Fibroblast of villous mesenchyme (primary cell): ENCODE measurements at places on chromosomes 6 and 20. TPM values are rescaled to one million over a fixed set of nuclear protein-coding genes. Genes with fewer than 3 reads are reported as not detected.
A peak's percentile ranks its signal among the peaks of the same experiment; 100 is the strongest.

Gene COL20A1
- under 0.01 TPM in 1 of 2 replicates, not detected in the other for total RNA-seq

Gene DSTN
- 445 and 550 TPM in 2 replicates for total RNA-seq

DNA sequence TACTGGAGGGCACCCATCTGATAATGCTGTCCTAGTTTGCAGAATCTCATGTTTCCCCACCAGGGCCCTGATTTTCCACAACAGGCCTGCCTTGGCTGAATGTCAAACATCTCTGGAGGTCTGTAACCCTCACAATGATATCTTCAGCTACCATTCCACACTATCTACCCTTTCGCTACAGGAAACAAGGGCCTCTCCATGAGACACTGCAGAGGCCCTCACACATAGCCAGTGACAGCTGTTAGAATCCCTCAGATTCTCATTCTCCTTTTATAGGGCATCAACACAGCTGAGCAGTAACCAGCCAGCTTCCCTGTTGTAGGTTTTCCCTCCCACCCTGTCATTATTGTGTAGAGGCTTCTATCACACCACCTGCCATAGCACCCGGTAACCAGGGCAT is 29.6 kb upstream of the MICB start:
- no peak for DNase-seq

GRCh38 chr20:112396-112795 is 24.9 kb downstream of the DEFB125 start:
- DNase-seq = no peak

GRCh38 chr6:32785781-32786533 is 22.6 kb upstream of the HLA-DQB2 start:
- peak; percentile 73 for DNase-seq

DNA sequence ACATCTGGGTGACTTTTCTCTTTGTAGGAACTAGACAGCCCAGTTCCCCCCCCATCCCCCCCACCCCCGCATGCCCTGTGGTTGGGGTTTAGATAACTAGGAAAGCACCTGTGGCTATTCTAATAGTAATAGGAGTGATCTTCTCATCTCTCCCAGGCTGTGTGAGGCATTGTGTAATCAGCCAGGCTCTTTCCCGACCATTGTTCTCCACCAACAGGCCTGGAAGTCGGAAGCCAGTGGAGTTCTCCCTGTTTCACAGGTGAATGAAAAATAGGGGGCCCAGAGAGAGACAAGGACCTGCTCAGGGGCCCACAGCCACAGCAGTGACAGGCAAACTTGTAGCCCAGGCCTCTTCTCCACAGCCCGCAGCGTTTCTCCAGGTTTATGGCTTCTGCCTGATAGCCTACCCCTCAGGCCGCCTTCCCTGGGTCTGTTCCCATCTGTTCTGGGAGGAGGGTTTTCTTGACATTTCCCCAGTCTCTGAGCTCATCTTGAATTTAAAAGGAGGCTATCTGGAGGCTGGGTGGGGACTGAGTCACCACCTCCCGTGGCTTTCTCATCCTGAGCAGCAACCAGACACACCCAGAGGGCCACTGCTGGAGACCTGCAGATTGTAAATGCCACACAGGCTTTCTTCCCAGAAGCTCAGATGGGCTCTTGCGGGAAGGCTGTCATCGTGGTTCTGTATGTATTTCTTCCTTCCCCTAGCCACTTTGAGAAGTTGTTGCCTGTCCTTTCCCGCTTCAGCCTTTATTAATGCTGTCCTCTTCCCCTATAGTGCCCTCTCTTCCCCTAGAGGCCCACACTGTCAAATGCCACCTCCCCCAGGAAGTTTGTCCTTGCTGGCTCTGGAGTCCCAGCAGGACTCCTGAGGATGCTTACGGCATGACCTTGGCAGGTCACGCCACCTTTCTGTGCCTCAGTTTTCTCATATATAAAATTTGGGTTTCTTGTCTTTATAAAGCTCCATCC is 75.9 kb upstream of the MYL9 start:
- peak; percentile 93 for DNase-seq

- peak; percentile 17 for DNase-seq
Observed at GRCh38 chr20:41786158-41786557, 168.0 kb upstream of the CHD6 start.

GRCh38 chr6:2911171-2911570 is 8.1 kb upstream of the SERPINB9 start:
- DNase-seq = no peak

GRCh38 chr6:168362276-168362990 is 42.9 kb upstream of the DACT2 start:
- DNase-seq = no peak

DNA sequence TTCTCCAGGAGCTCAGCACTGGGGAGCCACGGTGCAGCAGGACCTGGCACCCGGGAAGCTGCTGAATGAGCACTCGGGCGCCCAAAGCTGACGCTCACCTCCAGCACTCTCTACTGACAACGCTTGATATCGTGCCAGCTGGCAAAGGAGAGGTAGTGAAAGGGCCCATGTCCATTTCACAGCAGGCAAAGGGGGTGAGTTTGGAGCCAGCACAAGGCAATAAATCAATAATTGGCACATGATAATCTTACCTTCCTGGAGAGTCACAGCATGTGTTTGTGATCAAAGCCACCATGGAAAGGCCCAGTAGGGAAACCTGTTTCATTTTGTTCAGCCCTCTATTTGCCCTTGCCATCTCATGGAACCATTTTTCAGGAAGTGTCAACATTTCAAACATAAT is 23.3 kb upstream of the SMIM26 start:
- no peak for DNase-seq
